ENCODE measurements at places on chromosomes 6 and 20. TPM values are rescaled to one million over a fixed set of nuclear protein-coding genes. Genes with fewer than 3 reads are reported as not detected.

DNA sequence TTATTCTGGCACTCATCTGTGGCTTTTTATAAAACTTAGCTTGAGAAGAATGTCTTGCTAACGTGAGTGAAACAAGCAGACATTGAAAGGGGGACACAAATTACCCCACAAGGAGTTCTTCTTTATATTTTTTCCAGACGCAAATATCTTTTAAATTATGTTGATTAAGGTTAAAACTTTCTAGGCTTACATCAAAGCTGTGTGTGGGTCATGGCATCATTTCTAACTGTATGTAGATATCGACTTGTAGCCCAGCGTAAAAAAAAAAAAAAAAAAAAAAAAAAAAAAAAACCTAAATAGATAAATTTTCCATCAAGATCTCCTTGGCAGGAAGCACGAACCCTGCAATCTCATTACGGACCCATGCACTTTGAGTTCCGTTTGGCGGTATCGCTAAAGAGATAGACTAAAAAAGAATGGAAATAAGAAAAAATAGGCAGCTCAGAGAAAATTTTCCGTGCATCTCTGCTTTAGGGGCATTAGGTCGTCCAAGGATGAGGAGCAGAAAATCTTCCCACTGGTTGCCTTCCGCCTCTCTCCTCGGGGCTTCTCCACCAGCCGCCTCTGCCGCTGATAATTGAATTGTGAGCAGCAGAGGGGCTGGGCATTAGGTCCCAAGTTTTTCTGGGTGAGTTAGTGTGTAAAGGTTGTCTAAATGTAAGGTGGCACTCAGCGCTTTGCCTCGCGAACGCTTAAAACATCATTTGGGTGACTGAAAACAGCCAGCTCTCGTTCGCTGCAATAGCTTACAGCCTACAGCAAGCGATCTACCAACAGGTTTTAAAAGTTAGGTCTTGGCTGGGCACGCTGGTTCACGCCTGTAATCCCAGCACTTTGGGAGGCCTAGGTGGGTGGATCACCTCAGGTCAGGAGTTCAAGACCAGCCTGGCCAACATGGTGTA, 194.0 kb downstream of the TRIM27 start:
- H3K4me3 ChIP-seq, result peak overlapping the region; percentile 88
- H3K4me1 ChIP-seq, result peaks cover 9% of the 10 kb centered on the region
- H3K27ac ChIP-seq, result peak overlapping the region; percentile 84
- DNase-seq, result no peak
- no peaks in the 10 kb centered on the region for H3K36me3 ChIP-seq

DNA sequence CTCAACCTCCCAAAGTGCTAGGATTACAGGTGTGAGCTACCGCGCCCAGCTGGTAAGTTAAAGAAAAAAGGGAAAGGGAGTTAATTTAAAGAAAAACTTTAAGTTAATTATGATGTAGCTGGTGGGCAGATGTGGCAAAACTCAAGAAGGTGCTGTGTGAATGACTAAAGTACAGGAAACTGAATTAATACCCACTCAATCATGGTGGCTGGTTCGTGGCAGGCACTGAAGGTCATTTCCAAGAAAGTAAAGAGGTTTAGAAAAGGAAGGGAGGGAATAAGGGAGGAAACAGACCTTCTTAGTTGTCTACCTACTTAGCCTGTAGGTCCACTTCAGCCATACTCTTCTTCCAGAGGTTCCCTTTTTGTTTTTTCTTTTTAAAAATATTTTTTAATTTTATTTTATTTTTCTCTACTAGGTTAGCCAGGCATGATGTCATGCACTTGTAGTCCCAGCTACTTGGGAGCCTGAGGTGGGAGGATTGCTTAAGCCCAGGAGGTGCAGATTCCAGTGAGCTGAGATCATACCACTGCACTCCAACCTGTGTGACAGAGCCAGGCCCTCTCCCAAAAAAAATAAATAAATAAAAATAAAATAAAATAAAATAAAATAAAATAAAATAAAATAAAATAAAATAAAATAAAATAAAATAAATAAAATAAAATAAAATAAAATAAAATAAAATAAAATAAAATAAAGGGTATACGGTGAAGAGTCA, 11.9 kb upstream of the TGM3 start:
- H3K27me3 ChIP-seq, result peaks cover 6% of the 10 kb centered on the region
- no peak overlapping the region for H3K4me3 ChIP-seq
- H3K4me1 ChIP-seq, result peaks cover 3% of the 10 kb centered on the region
- H3K36me3 ChIP-seq, result no peaks in the 10 kb centered on the region
- H3K27ac ChIP-seq, result no peak overlapping the region
- DNase-seq, result no peak

- H3K4me1 ChIP-seq, result peaks cover 21% of the 10 kb centered on the region
- H3K27ac ChIP-seq, result no peak overlapping the region
- H3K4me3 ChIP-seq, result no peak overlapping the region
- no peaks in the 10 kb centered on the region for H3K36me3 ChIP-seq
Measured at GRCh38 chr20:31856516-31856915, 11.1 kb upstream of the FOXS1 start.

- H3K4me3 ChIP-seq, result no peak overlapping the region
- no peaks in the 10 kb centered on the region for H3K36me3 ChIP-seq
- no peak overlapping the region for H3K27ac ChIP-seq
- no peak for DNase-seq
- H3K27me3 ChIP-seq, result no peaks in the 10 kb centered on the region
Measured at GRCh38 chr20:9392892-9393857, 121.2 kb upstream of the LAMP5 start.

- no peaks in the 10 kb centered on the region for H3K36me3 ChIP-seq
- DNase-seq, result no peak
Measured at GRCh38 chr6:3307436-3307835, 48.7 kb downstream of the PSMG4 start.

DNA sequence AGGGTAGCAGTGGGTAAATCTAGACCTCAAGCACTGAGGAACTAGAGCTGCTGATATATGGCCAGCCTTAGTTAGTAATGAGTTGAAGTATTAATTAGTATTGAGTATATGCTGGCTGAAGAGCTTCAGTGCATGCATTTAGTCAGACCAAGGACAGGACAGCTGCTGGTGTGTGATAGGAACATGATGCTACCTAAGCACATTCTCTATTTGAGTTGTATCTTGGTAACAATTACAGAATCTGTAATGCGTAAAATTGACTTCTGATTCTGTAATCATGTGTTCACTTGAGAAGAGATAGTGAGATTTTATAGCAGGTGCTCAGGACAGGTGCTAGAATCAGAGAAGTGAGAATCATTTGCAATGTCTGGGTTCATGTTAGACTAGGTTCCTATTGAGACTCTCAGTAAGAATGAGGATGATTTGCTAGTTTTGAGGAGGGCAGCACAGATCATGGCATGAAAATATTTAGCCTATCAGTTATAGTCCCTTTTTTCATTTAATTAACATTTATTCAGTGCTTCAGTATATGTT, 369.4 kb upstream of the HS3ST5 start:
- no peak for DNase-seq
- no peaks in the 10 kb centered on the region for H3K27me3 ChIP-seq
- no peaks in the 10 kb centered on the region for H3K4me1 ChIP-seq
- H3K36me3 ChIP-seq, result no peaks in the 10 kb centered on the region
- H3K27ac ChIP-seq, result no peak overlapping the region
- no peak overlapping the region for H3K4me3 ChIP-seq

DNA sequence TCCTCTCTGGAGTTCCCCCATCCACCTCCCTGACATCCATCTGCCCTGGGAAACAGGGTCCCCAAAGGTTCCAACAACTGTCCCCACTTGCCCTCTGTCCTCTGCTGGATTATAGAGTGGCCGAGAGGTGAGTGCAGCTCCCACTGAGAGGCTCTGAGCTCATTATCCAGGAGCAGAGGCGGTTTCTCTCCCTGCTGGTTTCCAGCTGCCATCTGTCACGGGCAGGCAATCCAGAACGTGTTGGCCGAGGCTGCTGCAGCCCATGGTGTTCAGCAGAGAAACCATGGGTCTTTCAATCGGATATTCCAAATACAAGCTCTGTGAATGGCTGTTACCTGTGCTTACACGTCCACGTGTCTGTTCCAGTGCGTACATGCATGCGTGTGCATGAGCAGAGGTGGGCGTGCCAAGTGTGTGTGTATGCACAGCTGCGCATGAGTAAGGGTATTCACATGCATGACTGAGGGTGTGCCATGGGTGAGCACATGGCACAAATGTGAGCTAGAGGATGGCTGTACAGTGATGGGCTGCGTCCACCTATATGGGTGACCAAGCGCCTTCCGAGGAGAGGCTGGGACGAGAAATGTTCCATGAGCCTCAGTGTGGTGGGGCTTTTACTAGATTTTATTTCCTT, 183.7 kb upstream of the PMEPA1 start:
- no peak overlapping the region for H3K27ac ChIP-seq
- no peak for DNase-seq
- H3K27me3 ChIP-seq, result no peaks in the 10 kb centered on the region
- no peaks in the 10 kb centered on the region for H3K4me1 ChIP-seq
- no peaks in the 10 kb centered on the region for H3K36me3 ChIP-seq
- H3K4me3 ChIP-seq, result no peak overlapping the region

Gene ZBTB12
- 1.9 TPM for total RNA-seq

Gene RFX6
- total RNA-seq, result not detected

Gene SLC22A2
- total RNA-seq, result not detected

Gene FAM209B
- total RNA-seq, result 1.8 TPM

Gene LRRN4
- total RNA-seq, result not detected

Measured in activated naive CD8-positive, alpha-beta T cell treated with anti-CD3 and anti-CD28 coated beads, Interleukin-2, amount 10 ng/mL, durations not matched to agents 7 days and 5 days (primary cell).